Stimulated activated CD8-positive, alpha-beta memory T cell treated with anti-CD3 and anti-CD28 coated beads, Interleukin-7, amount 100 ng/mL, for 4 hours (primary cell): ENCODE measurements at places on chromosomes 6 and 20.
A peak's percentile ranks its signal among the peaks of the same experiment; 100 is the strongest.

GRCh38 chr6:133983099-133983939 lies 30.3 kb downstream of the TBPL1 start:
- DNase-seq, result peak; percentile 45

DNA sequence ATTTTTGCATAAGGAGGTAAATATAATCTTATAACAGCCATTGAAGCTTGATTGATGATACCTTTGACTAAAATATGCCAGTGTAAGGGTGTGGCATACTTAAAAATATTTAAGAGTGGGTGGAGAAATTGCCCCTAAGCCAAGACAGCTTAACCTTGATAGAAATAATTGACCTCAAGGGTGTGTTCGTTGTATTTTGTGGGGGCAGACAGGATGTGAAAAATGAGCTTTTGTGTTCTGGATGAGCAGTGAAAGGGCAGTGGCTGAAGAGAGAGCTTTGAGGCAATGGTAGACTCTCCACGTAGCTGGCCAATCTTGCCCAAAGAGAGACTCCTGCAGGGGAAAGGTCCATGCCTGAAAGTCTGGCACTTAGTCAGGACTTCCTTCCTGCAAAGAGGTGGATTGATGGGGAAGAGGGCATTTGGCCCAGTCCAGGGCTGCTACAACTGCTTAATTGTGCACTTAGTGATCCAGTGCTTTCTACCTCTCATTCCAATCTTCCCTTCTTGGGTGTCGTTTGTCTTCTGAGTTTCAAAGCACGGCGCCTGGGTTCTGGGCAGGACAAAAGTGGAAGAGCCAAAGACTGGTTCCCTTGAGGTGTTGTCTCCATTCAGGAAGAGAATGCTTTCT lies 15.6 kb upstream of the CD109 start:
- DNase-seq, result no peak

GRCh38 chr6:133608620-133609019 lies 280.3 kb upstream of the TCF21 start:
- DNase-seq, result no peak

DNA sequence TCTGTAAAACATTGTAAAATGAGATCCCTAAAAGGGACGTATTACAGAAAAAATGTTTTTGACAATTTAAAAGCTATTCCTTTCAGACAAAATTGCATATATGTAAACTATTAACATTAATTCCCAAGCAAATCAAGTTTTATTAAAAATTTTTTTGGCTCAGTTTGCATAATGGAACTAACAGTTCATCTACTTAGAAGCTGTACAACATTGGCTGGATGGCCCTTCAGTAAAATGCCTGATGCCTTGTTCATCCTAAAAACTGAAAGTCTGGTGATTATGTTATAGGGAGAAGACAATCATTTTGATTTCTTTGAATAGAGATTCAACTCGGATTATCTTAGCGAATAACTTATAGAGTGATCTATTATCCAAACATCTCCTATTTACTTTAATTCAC lies 52.8 kb downstream of the ADGRG6 start:
- DNase-seq, result no peak

DNA sequence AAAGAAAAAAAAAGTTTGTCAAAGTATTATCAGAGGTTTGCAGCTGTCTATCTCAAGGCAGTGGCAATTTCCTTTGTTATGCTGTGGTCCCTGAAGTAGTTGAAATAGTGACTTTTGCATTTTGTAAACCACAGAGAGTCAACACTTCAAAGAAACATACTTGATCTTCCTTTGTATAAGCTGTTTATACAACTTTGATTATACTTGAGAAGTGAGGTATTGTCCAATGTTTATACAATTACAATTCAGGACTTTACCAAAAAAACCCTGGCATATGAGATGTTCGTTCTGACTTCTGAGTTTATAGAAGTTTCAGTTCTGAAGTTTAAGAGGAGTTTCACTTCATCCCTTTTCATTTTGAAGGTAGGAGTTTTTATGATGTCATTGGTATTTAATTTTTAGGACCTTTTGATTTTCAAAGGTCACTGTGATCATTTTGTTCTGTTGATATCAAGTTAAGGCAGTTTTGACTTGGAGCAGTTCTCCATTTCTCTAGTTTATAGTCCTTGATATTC lies 4.0 kb downstream of the STK4 start:
- no peak for DNase-seq

GRCh38 chr20:10236540-10237533 lies 18.2 kb downstream of the SNAP25 start:
- DNase-seq, result no peak

GRCh38 chr20:53916173-53916512 lies 154.3 kb downstream of the BCAS1 start:
- DNase-seq, result no peak

- no peak for DNase-seq
These were observed 207.8 kb upstream of the FOXQ1 start for GRCh38 chr6:1103945-1104623.

GRCh38 chr20:55586610-55587009 lies 418.7 kb downstream of the CBLN4 start:
- no peak for DNase-seq

DNA sequence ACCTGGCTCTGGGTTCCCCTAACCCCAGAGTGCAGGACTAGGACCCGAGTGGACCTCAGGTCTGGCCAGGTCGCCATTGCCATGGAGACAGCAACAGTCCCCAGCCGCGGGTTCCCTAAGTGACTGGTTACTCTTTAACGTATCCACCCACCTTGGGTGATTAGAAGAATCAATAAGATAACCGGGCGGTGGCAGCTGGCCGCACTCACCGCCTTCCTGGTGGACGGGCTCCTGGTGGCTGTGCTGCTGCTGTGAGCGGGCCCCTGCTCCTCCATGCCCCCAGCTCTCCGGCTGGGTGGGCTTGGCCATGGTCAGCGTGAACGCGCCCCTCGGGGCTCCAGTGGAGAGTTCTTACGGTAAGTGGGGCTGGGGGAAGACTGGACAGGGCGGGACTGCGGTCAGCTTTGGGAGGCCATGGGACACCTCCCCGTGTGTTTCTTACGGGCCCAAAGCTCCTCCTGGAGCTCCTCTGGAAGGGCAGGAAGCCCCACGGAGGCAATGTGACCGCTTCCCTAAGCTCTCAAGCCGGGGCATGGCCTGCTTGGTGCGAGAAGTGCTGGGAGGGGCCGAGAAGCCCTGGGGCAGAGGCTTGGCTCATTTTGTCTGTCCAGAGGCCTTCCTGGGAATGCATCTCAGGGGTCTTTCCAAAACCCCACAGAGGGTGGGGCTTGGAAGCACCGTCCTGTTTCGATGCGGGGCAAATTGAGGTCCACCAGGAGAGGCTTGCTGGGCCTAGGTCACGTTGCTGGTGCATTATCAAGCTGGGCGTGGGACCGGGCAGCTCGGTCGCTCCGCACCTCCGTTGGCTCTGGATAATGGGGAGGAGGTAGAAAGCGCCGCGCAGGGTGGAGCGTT lies at the start of gene HNF4A:
HNF4A (plus strand) TSS at position 202 of the 855 bp plus-strand sequence; CDS start at position 308, 106 bp downstream.
- DNase-seq, result no peak

DNA sequence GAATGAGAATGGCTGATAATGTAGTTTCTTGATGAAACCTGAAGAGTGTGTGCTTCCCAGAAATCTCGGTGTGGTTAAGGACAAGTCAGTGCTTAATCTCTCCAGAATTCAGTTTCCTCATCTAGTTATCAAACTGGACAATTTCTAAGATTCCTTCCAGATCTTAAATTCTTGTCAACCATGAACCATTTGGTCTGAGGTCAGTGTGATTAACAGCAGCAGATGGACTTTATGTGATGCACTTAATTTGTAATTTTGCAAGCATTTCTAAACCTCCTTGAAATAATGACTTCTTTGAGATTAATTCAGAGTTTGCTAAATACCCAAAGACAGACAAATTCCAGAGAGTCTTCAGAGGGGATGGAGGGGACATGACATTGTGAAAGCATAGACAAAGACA lies 160.3 kb downstream of the KIF16B start:
- no peak for DNase-seq

GRCh38 chr20:48697845-48698491 lies 129.8 kb downstream of the PREX1 start:
- DNase-seq, result no peak

DNA sequence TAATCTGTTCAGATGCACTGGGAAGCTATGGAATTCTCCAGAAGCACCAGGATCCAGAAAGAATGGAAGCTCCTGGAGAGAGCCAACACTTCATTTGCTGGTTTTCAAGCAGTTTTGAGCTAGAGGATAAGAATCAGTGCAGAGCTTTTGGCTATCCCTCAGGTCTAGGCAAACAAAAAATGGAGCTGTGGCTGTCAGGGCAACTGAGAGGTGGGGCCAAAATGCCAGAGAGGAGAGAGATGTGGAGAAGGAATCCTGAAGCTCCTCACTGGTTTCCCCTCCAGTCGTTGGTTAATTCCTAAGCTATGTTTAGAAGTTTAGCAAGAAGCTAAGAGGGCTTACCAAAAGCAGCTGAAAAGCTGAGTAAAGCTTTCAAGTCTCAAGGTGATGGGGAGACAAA lies 294.2 kb upstream of the JARID2 start:
- no peak for DNase-seq

DNA sequence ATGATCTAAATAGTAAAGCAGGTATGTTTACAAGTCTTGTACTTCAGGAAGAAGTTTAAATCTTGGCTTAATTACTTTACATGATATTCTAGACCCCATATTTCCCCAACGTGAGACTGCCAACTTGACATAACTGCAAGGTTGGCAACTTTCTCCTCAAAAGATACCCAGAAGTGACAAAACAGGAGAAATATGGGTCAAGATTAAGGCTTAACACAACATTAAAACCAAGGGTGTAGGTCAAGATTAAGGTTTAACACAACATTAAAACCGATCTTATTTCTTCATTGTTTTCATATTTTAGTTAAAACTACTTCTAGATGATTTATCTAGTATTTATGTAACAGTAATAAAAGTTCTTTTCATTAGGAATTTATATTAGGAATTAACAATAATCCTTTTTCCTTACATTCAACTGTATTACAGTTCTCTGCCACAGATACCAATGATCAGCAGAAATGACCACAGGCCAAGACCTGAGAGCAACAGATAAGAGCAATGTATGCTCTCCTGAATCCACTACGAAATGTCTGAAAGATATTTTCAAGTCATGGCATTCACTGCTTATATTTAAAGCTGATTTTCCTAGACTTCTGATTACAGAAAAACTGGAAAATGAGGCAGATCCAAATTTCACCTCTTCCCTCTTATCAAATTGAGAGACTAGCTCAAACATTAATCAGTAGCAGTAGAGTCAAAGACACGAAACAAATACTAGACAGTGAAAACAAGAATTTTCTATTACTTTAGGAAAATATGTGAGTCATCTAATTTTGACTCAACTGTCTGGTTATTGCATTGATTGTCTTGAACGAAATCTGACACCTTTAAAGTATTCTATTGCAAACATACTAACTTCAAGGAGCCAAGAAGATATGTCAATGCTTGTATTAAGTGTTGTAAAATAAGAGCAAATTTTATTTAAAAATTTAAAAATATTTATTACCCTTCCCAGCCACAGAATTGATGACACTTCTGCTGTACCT lies 72.3 kb downstream of the RNGTT start:
- DNase-seq, result no peak

DNA sequence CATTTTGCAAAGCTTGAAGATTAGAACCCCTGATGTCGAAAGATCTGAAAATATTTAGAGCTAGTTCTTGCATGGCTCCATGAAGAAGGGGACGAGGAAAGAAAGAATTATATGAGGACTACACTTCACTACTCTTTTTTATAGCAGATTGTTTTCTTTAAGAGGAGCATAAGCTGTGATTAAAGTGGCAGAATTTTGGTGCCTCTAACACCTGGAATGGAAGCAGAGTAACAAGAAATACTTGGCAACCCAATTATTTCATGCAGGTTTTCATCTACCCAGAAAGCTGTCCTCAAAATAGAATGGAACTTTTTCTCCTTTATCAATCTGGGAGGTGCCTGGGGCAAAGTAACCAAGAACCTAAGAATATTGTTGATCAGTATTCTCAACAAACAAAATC lies 4.0 kb downstream of the METTL24 start:
- no peak for DNase-seq

DNA sequence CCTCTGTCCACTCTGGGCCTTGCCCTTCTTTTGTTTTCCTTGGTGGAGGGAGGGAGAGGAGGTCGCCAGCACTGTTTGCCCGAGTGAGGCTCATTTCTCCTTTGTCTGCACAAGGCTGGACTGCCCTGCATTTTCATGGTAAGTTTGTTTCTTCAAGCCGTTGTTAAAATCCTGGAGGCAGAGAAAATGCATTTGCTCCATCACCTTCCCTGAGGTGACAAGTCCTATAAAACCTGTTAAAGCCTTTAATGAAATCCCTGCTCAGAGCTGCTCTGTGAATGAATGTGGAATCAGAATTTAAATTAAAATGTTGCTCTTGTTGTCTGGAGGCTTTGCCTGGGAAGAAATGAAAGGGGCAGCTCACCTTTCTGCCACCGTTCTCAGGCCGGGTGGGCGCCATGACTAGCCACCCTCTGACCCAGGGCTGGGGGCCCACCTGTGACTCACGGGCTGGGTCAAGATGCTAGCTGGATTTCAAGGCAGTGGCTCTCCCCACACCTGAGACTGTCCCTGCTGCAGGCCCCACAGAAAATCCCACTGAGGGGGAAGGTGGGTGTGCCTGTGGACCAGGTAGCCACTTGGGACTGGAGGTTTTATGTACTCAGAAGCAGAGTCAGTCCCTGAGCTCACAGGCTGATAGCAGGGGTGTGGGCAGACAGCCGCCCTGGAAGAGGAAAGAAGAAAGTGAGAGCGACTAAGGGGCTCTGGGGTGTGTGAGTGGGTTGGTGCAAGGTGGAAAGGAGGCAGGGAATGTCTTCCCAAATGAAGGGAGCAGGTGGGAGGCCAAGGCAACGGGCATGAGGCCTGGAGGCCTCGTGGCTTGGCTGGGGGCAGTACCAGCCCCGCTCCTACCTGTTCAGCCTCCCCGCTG lies 24.0 kb upstream of the MYT1 start:
- DNase-seq, result no peak

DNA sequence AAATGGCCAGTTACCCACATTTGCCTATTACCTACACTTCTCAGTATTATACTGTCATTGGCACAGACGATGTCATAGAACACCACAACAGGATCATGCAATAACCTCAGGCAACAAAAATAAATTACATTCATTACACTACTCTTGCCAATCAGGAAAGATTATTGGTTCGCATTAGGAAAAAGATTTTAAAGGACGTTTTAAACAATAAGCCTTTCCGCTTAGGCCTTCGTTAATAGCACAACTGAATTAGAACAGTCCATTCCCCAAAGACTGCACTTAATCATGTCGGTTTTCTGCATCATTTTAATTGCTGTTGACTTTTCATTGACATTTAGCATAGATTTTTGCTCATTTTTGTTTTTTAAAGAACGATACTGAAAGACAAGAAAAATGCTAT lies 912 bp upstream of the SENP6 start:
- no peak for DNase-seq

- no peak for DNase-seq
These were observed 2.4 kb upstream of the KCNK5 start for GRCh38 chr6:39231521-39232243.
